Activated B cell treated with CpG ODN at 0.5 μM for 24 hours (primary cell): ENCODE measurements at places on chromosomes 2 and 18.

- peak overlapping the region; percentile 100 for H3K27ac ChIP-seq
- H3K36me3 ChIP-seq: peaks cover 14% of the 10 kb centered on the region
- H3K27me3 ChIP-seq: no peaks in the 10 kb centered on the region
- DNase-seq: no peak
- H3K4me3 ChIP-seq: peak overlapping the region; percentile 100
- H3K4me1 ChIP-seq: peaks cover 54% of the 10 kb centered on the region
Observed at GRCh38 chr2:65129286-65129825, 550 bp downstream of the RAB1A start.

DNA sequence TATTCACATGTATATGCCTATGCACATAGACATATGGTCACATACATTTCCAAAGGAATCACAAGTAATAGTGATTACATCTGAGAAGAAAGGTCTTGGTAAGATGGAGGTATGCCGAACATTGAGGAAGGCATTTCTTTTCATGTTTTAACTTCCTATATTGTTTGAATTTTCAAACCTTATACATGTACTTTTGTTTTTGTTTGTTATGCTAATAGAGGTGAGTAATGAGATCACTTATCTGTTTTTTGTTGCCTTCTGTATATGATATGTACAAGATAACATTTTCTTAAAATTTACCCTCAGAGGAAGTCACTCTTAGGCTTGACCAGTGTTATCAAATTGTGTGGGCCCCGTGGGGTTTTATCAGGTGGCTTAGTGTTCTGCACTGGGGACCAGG, 166.5 kb upstream of the OTX1 start:
- H3K4me1 ChIP-seq: no peaks in the 10 kb centered on the region
- H3K4me3 ChIP-seq: no peak overlapping the region
- H3K27me3 ChIP-seq: no peaks in the 10 kb centered on the region
- DNase-seq: no peak
- peaks cover 22% of the 10 kb centered on the region for H3K36me3 ChIP-seq

DNA sequence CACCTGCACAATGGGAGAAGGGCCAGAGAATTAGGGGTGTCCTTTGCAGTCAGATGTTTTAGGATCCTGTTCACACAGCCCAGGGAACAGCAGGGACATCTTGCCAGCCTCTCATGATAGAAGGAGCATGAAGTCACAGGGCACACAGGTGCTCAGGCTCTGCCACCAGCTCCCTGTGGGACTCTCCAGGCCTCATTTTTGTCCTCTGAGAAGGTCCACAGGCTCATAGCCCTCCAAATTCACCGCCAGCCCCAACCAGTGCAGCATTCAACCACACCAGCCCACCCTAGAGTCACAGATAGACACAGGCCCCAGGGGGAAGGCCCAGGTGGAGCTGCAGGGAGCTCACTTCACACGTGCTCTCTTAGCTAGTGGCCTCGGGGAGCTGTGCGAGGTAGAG, 391.7 kb downstream of the TNS1 start:
- no peak overlapping the region for H3K27ac ChIP-seq
- H3K27me3 ChIP-seq: peaks cover 5% of the 10 kb centered on the region
- no peak for DNase-seq
- H3K36me3 ChIP-seq: no peaks in the 10 kb centered on the region

DNA sequence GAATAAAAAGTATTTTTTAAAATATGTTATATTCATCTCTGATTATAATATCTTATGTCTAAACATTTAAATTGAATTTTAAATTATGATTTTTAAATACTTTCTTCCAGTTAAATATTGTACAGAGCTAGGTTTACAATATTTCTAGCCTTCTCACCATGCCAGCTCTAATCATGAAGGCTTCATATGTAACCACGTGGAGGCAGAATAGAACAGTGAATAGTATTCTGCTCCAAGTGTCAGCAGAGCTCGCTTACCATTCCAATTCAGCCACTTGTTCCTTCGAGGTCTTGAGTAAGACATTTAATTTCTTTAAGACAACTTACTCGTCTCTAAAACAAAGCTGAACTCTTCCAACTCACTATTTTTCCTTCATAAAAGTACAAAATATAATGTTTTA, 871.8 kb downstream of the SUCLG1 start:
- no peak for DNase-seq
- H3K4me1 ChIP-seq: no peaks in the 10 kb centered on the region
- no peak overlapping the region for H3K27ac ChIP-seq
- H3K4me3 ChIP-seq: no peak overlapping the region

DNA sequence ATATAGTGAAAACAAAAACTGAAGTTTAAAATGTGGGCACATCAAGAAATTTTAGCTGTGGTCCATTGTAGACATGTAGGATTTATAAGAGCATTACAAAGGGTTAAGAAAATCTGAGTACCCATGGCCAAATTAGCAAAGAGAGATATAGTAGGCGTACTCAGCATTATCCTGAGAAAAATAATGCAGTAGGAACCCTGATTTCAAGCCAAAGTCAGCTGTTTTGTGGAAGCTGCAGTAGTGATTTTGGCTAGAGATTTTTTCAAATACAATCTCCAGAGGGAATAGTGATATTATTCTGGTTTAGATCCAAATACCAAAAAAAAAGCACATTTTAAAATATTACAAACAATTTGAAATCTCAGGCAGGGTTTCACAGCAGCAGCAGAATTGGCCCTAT, 450.9 kb downstream of the FBXO15 start:
- H3K4me1 ChIP-seq: no peaks in the 10 kb centered on the region
- H3K4me3 ChIP-seq: no peak overlapping the region
- H3K27ac ChIP-seq: no peak overlapping the region
- no peaks in the 10 kb centered on the region for H3K27me3 ChIP-seq
- H3K36me3 ChIP-seq: no peaks in the 10 kb centered on the region

DNA sequence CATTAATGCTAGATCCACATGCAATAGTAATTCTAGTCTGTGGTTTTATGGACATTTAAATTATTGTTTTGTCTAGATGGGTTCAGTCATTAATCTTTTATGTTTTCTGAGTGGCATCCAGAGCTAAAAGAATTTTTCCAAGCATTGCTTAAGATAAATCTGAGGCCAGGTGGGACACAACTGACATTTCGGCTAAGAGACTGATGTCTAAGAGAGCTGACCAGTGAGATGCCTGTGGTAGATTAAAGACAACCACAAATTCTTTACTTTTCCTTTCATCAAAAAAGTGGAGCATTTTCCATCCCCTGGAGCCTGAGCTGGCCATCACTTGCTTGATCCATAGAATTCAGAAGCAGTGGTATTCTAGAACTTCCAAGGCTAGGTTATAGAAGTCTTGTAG, 182.2 kb downstream of the NRP2 start:
- H3K27me3 ChIP-seq: peaks cover 8% of the 10 kb centered on the region
- H3K27ac ChIP-seq: no peak overlapping the region
- DNase-seq: no peak
- no peaks in the 10 kb centered on the region for H3K36me3 ChIP-seq
- H3K4me1 ChIP-seq: no peaks in the 10 kb centered on the region
- H3K4me3 ChIP-seq: no peak overlapping the region

DNA sequence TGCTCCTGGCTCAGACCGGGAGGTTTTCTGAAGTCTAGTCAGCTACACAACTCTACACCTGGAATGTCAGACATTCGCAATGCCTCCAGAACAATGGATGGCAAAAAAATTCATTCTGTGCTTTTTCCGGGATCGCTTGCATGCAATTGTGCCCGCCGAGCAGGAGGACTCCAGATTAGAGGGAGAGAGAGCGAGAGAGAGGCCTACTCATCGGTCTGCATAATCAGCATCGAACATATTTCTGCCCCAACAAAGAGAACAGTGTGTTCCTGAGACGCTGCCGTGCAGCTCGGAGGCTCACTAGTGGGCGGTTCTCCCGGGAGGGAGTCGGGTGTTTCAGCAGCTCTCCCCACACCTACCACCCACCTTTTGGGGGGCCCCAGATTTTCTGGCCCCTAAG, 117.1 kb downstream of the KLHL29 start:
- DNase-seq: no peak
- no peaks in the 10 kb centered on the region for H3K36me3 ChIP-seq
- peaks cover 4% of the 10 kb centered on the region for H3K27me3 ChIP-seq
- H3K27ac ChIP-seq: no peak overlapping the region
- H3K4me3 ChIP-seq: no peak overlapping the region

DNA sequence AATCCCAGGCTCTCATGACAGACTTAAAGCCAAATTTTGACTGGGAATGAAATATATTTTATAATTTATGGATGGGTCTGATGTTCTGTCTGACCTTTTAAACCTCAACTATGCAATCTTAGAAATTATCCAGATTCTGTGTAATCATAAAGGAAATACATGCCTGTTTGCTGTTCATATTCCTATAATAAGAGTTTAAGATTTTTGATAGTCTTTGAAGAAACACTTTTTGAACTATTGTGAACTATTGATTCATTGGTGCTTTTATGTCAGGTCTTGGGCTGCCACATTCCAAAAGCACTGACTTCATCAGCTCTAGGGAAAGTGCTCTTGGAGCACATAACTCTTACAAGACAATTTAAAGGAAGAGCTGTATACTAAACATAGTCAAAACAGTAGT, 64.2 kb downstream of the CCDC150 start:
- H3K27ac ChIP-seq: no peak overlapping the region
- no peak for DNase-seq
- H3K27me3 ChIP-seq: no peaks in the 10 kb centered on the region
- no peaks in the 10 kb centered on the region for H3K4me1 ChIP-seq
- no peaks in the 10 kb centered on the region for H3K36me3 ChIP-seq
- no peak overlapping the region for H3K4me3 ChIP-seq

- peaks cover under 1% of the 10 kb centered on the region for H3K27me3 ChIP-seq
- no peak for DNase-seq
- H3K36me3 ChIP-seq: no peaks in the 10 kb centered on the region
- no peaks in the 10 kb centered on the region for H3K4me1 ChIP-seq
- no peak overlapping the region for H3K4me3 ChIP-seq
- H3K27ac ChIP-seq: no peak overlapping the region
Observed at GRCh38 chr18:22106536-22107292, 62.7 kb upstream of the GATA6 start.

DNA sequence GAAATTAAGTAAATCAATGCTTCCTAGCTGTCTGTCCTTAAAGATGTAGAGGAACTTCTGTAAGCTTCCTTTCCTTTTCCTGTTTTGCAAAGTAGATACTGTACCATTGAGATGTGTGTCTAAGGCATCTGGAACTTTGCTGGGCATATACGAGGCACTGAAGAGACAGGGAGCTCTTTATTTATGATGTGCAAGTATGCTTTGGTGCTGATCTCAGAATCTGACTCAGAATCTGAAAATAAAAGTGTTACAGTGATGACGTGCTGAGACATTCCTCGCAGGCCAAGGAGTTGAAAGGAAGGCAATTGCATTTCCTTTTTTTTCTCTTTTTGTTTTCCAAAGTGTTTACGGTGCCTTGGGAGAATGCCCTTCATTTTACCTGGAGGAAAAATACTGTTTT, 230.9 kb upstream of the RGPD4 start:
- H3K4me3 ChIP-seq: no peak overlapping the region
- no peaks in the 10 kb centered on the region for H3K36me3 ChIP-seq
- no peaks in the 10 kb centered on the region for H3K27me3 ChIP-seq
- DNase-seq: no peak
- H3K4me1 ChIP-seq: no peaks in the 10 kb centered on the region

DNA sequence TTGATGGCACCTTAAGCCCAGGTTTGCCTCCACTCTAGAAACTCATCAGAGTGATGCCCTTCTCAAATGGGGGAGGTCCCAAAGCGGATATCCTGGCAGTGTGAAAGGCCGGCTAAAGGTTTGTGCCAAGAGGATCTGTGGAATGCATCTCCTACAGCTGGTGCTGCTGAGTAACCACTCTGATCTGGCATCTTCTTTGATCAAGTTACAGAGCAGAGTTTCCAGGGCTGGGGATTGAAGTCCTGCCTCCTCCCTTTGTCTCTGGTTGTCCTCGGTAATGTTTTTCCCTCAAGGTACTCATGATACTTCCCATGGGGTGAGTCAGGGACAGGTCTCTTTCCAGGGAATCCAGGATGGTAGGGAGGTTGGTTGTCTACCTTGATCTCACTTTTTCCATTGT, 24.6 kb downstream of the PRKRA start:
- DNase-seq: no peak
- peaks cover 44% of the 10 kb centered on the region for H3K36me3 ChIP-seq
- H3K4me3 ChIP-seq: no peak overlapping the region
- no peaks in the 10 kb centered on the region for H3K4me1 ChIP-seq
- H3K27ac ChIP-seq: no peak overlapping the region

DNA sequence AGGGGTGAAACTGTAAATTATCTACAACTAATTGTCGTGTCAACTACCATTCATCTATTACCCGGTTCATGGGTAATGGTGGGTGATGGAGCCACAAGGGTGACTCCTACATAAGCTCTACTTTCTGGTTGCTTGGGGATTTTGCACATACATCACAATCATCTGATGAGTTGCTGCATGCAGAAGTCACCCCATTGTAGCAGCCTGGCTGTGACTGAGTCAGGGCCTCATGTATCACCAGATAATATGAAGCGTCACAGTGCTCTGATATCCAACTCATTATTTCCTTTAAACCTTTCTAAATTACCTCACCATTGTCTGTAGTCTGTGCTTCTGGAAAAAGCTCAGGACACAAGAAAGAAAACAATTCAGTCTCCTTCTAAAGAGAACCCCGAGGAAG, 32.4 kb upstream of the GORASP2 start:
- H3K4me3 ChIP-seq: no peak overlapping the region
- no peaks in the 10 kb centered on the region for H3K36me3 ChIP-seq
- H3K27ac ChIP-seq: no peak overlapping the region
- no peaks in the 10 kb centered on the region for H3K4me1 ChIP-seq

DNA sequence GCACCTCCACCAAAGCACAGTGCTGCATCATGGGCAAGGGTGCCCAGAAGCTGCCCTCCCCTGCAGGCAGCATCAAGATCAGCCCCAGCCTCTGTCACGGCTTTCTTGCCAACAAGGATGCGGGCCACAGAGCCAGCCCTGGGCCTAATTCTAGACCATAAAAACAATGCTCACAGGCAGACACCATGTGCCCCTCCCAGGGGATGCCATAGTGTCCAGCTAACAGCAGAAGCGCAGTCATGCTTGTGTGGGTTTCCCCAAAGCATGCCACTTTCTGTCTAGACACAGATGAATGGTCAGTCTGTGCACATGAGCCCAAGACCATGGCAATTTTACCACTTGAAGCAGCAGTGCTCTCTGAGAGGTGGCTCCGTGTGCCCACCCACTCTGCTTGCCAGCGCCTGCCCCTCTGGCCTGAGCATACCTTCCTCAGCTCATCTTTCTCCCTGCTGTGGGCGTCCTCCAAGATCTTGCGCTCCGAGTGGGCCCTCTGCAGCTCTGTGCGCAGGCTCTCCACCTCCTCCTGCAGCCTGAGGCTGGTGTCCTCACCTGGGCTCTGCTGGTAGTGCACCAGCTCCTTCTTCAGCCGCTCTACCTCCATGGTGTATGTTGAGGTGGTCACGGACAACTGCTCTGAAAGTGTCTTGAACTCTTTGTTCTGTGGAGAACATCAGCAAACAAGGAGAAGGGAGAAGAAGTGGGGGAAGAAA, 81.3 kb upstream of the ACAA2 start:
- H3K36me3 ChIP-seq: no peaks in the 10 kb centered on the region
- no peak for DNase-seq
- no peaks in the 10 kb centered on the region for H3K4me1 ChIP-seq

DNA sequence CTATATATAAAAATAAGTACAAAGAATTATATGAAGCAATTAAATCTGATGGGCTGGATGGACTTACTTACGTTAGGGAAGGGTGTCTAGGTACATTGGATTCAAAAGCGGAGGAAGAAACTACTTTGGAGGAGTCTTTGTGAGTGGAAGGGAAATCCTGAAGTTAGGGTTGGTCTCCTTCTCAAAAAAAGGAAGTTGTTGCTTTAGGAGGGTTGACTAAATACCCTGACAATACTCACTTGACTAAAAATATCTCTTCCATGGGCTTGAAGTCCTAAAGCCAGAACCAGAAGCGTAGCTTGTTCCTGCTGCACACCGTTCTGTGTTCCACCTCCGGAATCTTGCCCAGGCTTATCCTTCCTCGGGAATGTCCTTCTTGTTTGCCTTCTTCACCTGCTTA, 143.3 kb upstream of the ZEB2 start:
- H3K36me3 ChIP-seq: no peaks in the 10 kb centered on the region
- no peaks in the 10 kb centered on the region for H3K27me3 ChIP-seq
- H3K27ac ChIP-seq: no peak overlapping the region
- H3K4me3 ChIP-seq: no peak overlapping the region
